ENCODE measurements at places on chromosomes 4 and X. TPM values are rescaled to one million over a fixed set of nuclear protein-coding genes. Genes with fewer than 3 reads are reported as not detected.
A peak's percentile ranks its signal among the peaks of the same experiment; 100 is the strongest.

DNA sequence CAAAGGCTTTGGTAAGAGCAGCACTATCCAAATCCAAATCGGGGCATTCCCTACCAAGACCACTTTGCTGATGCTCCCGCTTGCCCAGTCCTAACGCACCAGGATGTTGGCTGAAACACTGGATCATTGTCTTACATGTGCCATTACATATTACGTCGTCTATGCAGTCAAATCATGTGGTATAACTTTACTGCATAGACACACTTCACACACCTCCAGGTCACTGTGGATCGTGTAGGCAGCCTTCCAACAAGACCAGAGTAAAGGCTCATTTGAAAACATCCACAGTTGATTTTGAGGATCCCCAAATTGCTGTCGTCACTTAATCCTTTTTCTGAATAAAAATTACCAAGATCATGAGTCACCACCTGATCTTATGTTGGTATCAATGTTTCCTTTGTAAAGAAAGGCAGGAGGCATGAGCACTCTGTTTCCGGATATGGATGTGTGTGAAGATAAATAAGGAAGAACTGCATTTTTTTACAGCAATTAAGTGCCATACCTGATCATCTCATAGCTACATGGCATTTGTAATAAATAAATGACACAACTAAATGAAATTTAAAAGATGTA, 18.5 kb downstream of the TENM3 start:
- H3K36me3 ChIP-seq, result no peaks in the 10 kb centered on the region
- no peak overlapping the region for H3K27ac ChIP-seq
- H3K4me1 ChIP-seq, result no peaks in the 10 kb centered on the region
- H3K4me3 ChIP-seq, result no peak overlapping the region

- H3K27ac ChIP-seq, result no peak overlapping the region
- no peaks in the 10 kb centered on the region for H3K27me3 ChIP-seq
- no peaks in the 10 kb centered on the region for H3K4me1 ChIP-seq
- no peak overlapping the region for H3K4me3 ChIP-seq
- no peak for DNase-seq
- H3K36me3 ChIP-seq, result no peaks in the 10 kb centered on the region
Measured at GRCh38 chrX:48752498-48752897, 9.0 kb upstream of the GLOD5 start.

DNA sequence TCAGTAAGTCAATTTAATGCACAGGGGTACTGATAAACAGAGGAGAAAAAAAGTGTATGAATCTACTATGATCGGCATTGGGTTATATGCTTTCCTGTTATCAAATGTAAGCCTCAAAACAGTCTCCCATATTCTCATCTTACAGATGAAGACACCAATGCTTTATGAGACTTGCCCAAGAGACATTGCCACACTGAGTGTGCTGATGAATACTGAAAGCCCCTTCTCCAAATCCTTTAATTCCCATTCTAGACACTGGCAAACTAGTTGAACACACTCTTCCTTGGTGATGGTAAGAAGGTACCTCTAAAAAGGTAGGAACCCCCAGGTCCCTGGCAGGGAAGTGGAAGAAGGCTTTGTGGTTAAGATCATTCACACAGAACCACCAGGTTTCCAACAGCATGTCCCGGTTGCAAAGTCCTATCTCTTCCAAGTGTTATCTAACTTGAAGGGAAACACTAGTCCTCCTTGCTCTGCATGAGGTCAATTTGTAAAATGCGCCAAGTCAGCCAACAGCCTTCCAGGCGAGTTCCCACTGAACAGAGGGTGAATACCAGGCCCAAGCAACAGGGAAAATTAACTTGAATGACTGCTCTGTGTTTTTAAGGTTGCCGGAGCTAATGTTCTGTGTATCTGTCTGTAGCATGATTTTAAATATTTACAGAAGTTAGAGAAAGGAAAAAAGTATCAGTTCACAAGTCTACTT, 5.1 kb downstream of the SETD7 start:
- peaks cover 26% of the 10 kb centered on the region for H3K36me3 ChIP-seq
- DNase-seq, result no peak
- no peak overlapping the region for H3K4me3 ChIP-seq
- H3K27me3 ChIP-seq, result no peaks in the 10 kb centered on the region
- no peak overlapping the region for H3K27ac ChIP-seq

DNA sequence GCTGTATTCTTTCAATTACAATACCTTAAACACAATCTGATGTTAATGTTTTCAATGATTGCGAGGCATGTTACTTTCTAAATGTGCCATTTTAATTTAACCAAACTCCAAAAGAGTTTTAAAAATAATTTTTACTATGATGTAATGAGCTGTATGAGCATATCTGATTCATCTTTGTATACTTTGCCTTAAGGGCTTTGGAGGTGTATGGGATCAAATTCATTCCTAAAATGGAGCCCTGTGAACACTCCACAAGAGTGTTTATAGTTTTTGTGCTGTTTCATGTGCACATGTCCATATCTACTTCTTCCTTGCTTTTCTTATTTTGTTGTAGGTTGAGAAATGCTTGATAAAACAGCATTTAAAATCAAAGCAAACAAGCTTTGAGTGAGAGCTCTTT, 82.4 kb downstream of the ATP10D start:
- no peaks in the 10 kb centered on the region for H3K4me1 ChIP-seq
- no peaks in the 10 kb centered on the region for H3K27me3 ChIP-seq
- peak; percentile 19 for DNase-seq
- H3K4me3 ChIP-seq, result no peak overlapping the region
- peak overlapping the region; percentile 12 for H3K27ac ChIP-seq

DNA sequence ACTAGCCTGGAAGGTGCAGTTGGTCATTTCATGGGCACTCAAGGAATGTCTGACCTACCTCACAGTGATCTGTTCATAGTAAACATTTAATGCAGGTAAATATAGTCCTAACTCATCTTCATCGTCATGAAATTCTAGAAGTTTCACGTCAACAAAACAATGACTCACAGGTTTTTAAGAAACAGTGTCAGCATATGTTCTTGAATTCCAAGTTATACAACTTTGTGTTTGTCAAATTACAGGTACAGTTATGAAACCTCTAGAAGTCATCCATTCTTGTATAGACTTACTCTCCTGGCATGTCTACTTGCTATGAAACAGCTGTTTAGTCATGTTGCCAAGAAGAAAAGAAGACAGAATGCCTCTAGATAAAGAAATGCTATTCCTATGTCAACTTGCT, 46.6 kb downstream of the AFM start:
- H3K4me1 ChIP-seq, result peaks cover 12% of the 10 kb centered on the region
- no peaks in the 10 kb centered on the region for H3K27me3 ChIP-seq
- no peak overlapping the region for H3K27ac ChIP-seq
- H3K4me3 ChIP-seq, result no peak overlapping the region
- DNase-seq, result peak; percentile 60

DNA sequence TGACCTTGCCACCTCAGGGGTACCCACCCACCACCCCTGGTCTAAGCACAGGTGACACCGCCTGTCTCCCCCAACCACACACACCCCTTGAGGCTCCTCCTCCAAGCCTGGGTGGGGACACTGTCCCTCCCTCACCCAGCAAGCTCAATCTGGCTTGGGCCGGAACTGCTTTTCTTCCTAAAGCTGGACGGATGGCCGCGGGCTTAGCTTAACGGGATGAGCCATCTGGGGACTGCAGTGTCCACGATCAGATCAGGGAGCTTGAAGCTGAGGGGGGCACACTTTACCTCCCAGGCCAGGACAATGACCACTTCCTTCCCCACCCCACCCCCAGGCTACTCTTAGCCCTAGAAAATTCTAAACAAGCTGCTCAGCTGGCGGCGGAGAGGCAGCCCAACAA, 1.0 kb upstream of the SLC6A8 start:
- peaks cover 6% of the 10 kb centered on the region for H3K36me3 ChIP-seq
- H3K4me3 ChIP-seq, result no peak overlapping the region
- DNase-seq, result no peak
- no peaks in the 10 kb centered on the region for H3K27me3 ChIP-seq
- H3K27ac ChIP-seq, result no peak overlapping the region
- no peaks in the 10 kb centered on the region for H3K4me1 ChIP-seq

- H3K36me3 ChIP-seq, result no peaks in the 10 kb centered on the region
- H3K4me3 ChIP-seq, result no peak overlapping the region
- peaks cover 6% of the 10 kb centered on the region for H3K4me1 ChIP-seq
- H3K27ac ChIP-seq, result no peak overlapping the region
- peaks cover 35% of the 10 kb centered on the region for H3K27me3 ChIP-seq
Measured at GRCh38 chrX:42519666-42520231, 258.2 kb downstream of the PPP1R2C start.

- peak; percentile 94 for DNase-seq
- H3K27me3 ChIP-seq, result peaks cover 51% of the 10 kb centered on the region
Measured at GRCh38 chrX:42119076-42119475, 195.7 kb upstream of the CASK start.

DNA sequence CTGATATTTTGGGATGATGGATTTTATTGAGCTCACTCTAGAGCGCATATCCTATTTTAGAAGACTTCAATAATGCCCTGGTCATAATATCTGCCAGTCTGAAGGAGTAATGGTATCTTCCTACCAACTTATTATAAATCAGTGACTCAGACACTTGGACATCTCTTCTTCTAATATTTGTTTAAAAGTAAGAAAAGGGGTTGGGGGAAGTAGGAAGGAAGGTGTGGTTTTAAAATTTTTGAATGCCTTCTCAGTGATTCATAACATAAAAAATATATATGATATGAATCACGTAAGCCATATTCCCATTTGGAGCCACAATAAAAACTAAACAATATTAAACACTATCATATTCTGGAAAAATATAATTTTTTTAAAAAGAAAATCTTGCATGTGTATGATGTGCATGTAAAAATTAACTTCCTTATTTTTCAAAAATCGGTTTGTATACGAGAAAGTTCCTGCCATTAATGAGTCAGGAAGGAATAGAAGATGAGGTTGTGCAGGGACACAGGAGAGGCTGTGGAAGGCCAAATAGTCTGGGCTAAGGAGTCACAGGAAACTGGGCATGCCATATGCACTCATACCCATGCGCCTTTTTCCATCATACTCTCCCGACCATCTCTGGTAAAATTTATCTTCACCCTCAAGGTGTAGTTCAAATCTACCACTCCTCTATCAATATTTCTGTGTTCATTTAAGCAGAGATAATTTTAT, 286.5 kb downstream of the EPHA5 start:
- no peak overlapping the region for H3K4me3 ChIP-seq
- H3K4me1 ChIP-seq, result peaks cover 12% of the 10 kb centered on the region
- peak overlapping the region; percentile 74 for H3K27ac ChIP-seq
- H3K27me3 ChIP-seq, result no peaks in the 10 kb centered on the region
- peak; percentile 31 for DNase-seq

The CWH43 gene
- total RNA-seq, result not detected

- H3K27me3 ChIP-seq, result no peaks in the 10 kb centered on the region
- H3K4me1 ChIP-seq, result peaks cover 10% of the 10 kb centered on the region
- H3K27ac ChIP-seq, result no peak overlapping the region
Measured at GRCh38 chr4:177356206-177356605, 46.5 kb downstream of the NEIL3 start.

The GNL3L gene
- total RNA-seq, result 37.6 TPM

GRCh38 chrX:129749069-129749468, 10.3 kb downstream of the XPNPEP2 start:
- peaks cover 36% of the 10 kb centered on the region for H3K27me3 ChIP-seq
- H3K4me1 ChIP-seq, result peaks cover 7% of the 10 kb centered on the region
- DNase-seq, result no peak
- H3K27ac ChIP-seq, result no peak overlapping the region

GRCh38 chrX:65758505-65758904, 91.1 kb downstream of the MSN start:
- DNase-seq, result no peak
- no peak overlapping the region for H3K4me3 ChIP-seq
- peaks cover 21% of the 10 kb centered on the region for H3K4me1 ChIP-seq
- H3K27ac ChIP-seq, result peak overlapping the region; percentile 55
- no peaks in the 10 kb centered on the region for H3K36me3 ChIP-seq

DNA sequence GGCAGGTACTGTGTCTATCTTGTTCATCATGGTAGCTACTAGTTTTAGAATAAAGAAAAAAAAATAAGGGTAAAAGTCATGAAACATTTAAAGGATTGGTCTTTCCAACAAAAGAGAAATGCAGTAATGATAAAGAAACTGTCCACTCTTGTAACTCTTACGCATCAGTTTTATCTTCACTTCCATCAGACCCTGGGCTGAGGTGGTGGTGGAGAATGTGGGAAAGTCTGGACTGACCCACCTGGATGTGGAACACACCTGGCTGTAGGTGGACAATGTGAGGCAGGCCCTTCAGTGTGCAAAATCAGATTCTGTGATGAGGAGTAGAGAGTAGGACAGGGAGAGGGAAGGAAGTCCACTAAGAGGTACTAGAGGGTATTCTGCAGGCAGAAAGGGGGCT, 128.6 kb downstream of the RASL11B start:
- H3K4me3 ChIP-seq, result no peak overlapping the region
- no peaks in the 10 kb centered on the region for H3K27me3 ChIP-seq
- H3K4me1 ChIP-seq, result no peaks in the 10 kb centered on the region
- no peak for DNase-seq

DNA sequence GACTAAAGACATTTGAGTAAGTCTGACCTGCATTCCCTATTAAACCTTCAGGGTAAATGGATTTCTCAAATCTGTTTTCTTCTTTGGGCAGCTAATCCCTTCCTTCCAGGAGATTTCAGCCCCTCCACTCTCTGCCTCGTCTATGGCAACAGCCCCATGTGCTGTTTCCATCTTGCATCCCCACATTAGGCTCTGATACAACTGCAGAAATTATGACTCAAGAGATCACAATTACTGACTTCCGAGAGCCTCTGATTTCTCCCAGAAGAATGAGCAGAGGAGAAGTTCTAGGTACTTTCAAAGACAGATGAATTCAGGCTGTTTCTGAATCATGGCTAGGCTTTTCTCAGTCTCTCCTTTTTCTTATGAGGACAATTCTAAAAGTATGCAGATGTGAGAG, 38.7 kb downstream of the RAI2 start:
- H3K27ac ChIP-seq, result no peak overlapping the region
- H3K4me1 ChIP-seq, result no peaks in the 10 kb centered on the region

- H3K4me3 ChIP-seq, result no peak overlapping the region
- DNase-seq, result no peak
- H3K27ac ChIP-seq, result no peak overlapping the region
- no peaks in the 10 kb centered on the region for H3K4me1 ChIP-seq
- no peaks in the 10 kb centered on the region for H3K36me3 ChIP-seq
Measured at GRCh38 chr4:126757219-126757618, 875.5 kb upstream of the INTU start.

DNA sequence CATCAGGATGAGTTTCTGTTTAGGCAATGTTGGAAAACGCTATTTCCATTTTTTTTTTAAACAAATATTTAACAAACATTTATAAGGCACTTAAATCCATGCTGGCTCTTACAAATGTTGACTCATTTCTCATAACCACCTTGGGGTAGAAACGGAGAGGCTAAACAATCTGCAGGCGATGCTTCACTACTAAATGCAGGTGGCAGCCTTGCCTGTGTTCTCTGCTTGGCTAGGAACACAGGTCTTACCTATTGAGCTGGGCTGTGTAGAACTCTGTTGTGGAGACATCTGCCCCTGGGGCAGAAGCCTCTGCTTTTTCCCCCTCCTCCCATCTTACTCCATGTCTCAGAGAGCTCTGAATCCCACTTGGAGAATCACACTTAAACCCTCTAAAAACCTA, 1.4 kb upstream of the CXCL1 start:
- H3K27me3 ChIP-seq, result no peaks in the 10 kb centered on the region
- H3K36me3 ChIP-seq, result peaks cover 35% of the 10 kb centered on the region
- H3K27ac ChIP-seq, result peak overlapping the region; percentile 92
- peaks cover 34% of the 10 kb centered on the region for H3K4me1 ChIP-seq
- H3K4me3 ChIP-seq, result peak overlapping the region; percentile 95
